Inflammatory macrophage treated with lipopolysaccharide for 1 hour (primary cell): ENCODE measurements at places on chromosomes 5 and 9.
A peak's percentile ranks its signal among the peaks of the same experiment; 100 is the strongest.

GRCh38 chr5:62790348-62790747 lies 211.7 kb downstream of the LRRC70 start:
- no peak for DNase-seq

- DNase-seq = no peak
Measured at GRCh38 chr5:57581772-57582171, 99.2 kb upstream of the ACTBL2 start.

DNA sequence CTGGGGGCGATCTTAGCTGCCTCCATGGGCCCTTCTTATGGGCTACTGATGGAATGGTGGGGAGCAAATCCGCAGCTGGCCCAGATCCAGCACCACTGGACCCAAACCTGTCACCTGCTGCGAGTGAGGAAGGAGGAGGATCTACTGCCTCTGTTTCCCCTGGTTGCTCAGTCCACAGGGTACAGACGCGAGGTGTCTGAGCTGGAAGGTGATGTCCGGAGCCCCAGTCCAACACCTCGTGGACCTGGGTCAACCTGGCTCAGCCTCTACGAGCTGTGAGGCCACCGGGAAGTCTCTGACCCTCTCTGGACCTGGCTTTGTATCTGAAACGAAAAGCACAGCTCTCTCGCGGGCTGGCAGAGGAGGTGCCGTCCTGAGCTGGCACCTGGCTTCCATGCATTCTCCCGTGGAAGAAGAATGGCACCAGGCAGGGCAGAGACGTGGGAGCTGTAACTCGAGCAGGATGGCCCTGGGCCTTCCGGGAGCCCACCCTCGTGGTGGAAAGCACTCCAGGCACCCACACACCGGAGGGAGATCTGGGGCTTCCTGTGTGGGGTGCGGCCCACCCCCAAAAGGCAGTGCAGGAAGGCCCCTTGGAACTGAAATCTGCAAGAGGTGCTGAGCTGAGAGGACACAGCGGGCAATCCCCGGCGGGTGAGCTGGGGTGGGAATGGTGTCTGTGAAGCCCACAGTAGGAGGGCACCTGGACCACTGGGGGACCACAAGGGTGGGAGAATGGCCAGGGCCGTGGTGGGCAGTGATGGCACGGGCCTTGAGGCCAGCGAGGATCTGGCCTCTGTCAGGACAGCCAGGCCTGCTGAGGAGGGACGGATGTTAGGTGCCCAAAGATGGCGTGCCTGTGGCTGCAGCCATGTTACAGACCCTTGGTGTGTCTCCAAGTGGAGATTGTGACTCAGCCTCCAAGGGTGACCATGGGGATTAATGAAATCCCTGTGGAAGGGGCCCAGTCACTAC lies 133.4 kb downstream of the OLFM1 start:
- no peak for DNase-seq

GRCh38 chr5:32251871-32252458 lies 60.8 kb downstream of the MTMR12 start:
- no peak for DNase-seq

GRCh38 chr5:119355244-119355638 lies 578 bp upstream of the TNFAIP8 start:
- DNase-seq = no peak

- DNase-seq = no peak
Measured at GRCh38 chr5:136115183-136115865, 17.3 kb upstream of the SMAD5 start.

DNA sequence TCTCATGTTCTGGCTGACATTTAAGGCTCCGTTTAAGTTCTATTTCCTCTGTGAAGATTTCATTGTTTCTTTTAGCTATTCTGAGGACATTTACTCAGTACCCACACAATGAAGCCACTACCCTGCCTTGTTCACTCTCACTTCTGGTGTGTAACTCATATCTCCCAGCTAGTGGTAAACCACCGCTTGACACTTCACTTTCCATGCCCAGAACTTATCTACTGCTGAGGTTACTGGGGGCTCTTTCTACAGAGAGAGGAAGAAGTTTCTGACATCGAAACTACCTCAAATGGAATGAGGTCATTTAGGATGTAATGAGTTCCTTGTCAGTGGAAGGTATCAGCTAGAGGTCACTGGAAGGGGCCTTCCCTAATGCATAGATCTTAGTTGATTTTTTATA lies 501.5 kb downstream of the DMAC1 start:
- no peak for DNase-seq

DNA sequence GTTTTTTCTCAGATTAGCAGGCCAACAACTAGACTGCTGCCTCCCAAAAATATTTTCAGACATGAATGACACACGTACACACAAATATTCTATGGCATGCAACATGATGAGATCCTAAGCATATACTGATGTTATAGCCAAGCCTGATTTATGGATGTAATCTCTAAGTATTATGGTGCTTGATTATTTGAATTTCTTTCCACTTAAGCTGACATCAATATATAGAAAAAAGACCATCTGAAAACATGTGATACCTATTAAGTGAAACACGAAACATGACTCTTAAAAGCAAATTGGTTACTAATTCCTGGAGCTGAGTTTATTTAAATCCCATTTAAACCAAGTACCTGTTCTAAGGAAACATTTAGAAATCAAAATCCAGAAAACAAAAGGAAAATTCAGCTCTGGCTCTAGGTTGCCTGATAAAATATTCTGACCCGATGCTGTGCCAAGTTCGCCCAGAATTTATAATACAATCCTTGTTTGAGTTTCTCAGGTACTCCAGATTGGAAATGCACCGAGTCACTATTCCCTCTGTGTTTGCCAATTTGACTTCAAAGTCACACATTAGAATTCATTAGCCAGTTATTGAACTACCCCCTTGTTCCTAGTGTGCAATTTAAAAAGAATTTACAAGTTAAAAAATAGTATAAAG lies 548.6 kb downstream of the CSNK1G3 start:
- DNase-seq = no peak

- no peak for DNase-seq
Measured at GRCh38 chr9:20361229-20361628, 261.1 kb downstream of the MLLT3 start.

GRCh38 chr5:132073231-132074013 lies at the start of gene CSF2:
Gene CSF2 (plus strand): TSS chr5:132073789. CDS start chr5:132073824, 35 bp downstream.
- DNase-seq = peak; percentile 8

DNA sequence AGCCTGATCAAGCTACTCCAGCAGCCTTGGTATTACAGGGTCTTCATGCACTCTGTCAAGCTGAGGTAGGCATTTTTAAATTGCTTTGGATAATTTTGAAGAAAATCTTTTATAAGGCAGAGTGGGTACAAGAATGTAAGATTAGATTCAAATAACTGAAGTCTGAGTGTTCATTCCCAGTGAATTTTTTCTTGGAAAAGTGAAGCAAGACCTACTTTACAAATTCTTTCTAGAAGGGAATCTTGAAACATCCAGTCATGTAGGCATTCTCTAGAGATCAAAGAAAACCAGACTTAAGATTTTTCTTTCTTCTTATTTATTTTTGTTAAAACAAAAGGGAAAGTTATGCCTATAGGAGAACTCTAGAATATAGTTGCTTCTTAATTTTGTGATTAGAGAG lies 139.0 kb downstream of the FOCAD start:
- DNase-seq = no peak

GRCh38 chr5:131974622-131974955 lies 29.1 kb upstream of the MEIKIN start:
- no peak for DNase-seq

GRCh38 chr5:171714261-171714660 lies 71.4 kb upstream of the SMIM23 start:
- DNase-seq = no peak

- no peak for DNase-seq
Measured at GRCh38 chr9:123716339-123716945, 213.5 kb downstream of the DENND1A start.

- DNase-seq = no peak
Measured at GRCh38 chr9:12846035-12846434, 71.2 kb downstream of the LURAP1L start.

DNA sequence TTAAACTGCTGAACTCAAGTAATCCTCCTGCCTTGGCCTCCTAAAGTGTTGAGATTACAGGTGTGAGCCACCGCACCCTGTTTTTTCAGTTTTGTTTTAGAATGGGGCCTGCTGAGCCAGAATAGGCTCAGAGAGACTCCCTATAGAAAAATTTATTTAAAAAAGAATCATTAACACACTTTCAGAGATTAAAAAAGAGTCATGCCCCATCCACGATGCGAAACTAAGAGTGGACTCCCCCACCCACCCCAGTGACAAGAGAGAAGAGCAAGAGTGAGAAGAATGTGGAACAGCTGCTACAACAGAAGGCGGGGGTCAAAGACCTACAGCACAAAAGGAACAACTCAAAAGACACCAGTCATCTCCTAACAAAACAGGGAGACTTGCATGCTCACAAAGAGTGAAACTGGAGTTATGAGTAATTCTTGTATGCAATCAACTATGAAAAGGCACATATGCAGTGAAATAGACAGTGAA lies 47.2 kb downstream of the GLDC start:
- DNase-seq = no peak

- peak; percentile 67 for DNase-seq
Measured at GRCh38 chr5:43073597-43074546, 33.8 kb upstream of the ANXA2R start.

- no peak for DNase-seq
Measured at GRCh38 chr5:105977163-105977562, 1693.6 kb downstream of the EFNA5 start.

GRCh38 chr9:21392270-21392669 lies 7.1 kb upstream of the IFNA2 start:
- no peak for DNase-seq

GRCh38 chr9:86598411-86599239 lies 244.4 kb upstream of the TUT7 start:
- DNase-seq = no peak

- no peak for DNase-seq
Measured at GRCh38 chr5:150441813-150442698, 7.5 kb downstream of the RPS14 start.

- no peak for DNase-seq
Measured at GRCh38 chr5:3615829-3616228, 20.2 kb downstream of the IRX1 start.

DNA sequence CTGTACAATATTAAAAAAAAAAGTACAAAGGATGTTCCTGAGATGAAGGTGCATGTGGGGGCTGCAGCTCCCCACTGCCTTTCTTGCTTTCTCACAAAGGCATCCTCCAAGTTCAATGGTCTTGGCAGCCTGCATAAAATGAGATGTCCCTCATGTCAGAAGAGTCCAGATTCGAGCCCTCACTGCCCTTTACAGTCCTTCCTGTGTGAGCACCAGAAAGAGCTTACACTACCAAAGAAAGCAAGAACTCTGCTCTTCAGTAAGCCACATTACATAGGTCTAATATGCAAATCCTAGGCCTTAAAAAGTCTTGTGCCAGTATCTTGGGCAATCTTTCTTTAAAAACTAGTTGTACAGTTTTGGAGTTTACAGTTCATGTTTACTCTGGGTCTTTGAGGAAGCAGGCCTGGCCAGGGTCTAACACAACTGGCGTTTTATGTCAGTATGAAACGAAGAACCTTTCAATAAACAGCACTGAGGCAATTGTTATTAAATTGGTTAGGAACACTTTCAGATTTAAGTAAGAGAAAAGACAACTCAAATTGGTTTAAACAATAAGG lies 36.0 kb downstream of the CSF2 start:
- DNase-seq = peak; percentile 26

GRCh38 chr9:21983561-21983935 lies 10.6 kb downstream of the CDKN2A start:
- peak; percentile 98 for DNase-seq

GRCh38 chr5:134122530-134122929 lies 8.0 kb downstream of the TCF7 start:
- DNase-seq = no peak

- peak; percentile 82 for DNase-seq
Measured at GRCh38 chr5:134555890-134556311, 30.4 kb downstream of the JADE2 start.

DNA sequence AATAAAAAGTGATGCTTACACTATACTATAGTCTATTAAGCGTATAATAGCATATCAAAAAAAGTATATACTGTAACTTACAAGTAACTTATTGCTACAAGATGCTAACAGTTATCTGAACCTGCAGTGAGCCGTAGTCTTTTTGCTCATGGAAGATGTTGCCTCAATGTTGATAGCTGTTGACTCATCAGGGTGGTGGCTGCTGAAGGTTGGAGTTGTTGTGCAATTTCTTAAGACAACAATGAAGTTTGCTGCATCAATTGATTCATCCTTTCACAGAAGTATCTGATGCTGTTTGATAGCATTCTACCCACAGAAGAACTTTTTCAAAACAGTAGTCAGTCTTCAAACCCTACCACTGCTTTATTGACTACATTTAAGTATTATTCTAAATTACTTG lies 7.8 kb upstream of the C9orf40 start:
- DNase-seq = peak; percentile 18

DNA sequence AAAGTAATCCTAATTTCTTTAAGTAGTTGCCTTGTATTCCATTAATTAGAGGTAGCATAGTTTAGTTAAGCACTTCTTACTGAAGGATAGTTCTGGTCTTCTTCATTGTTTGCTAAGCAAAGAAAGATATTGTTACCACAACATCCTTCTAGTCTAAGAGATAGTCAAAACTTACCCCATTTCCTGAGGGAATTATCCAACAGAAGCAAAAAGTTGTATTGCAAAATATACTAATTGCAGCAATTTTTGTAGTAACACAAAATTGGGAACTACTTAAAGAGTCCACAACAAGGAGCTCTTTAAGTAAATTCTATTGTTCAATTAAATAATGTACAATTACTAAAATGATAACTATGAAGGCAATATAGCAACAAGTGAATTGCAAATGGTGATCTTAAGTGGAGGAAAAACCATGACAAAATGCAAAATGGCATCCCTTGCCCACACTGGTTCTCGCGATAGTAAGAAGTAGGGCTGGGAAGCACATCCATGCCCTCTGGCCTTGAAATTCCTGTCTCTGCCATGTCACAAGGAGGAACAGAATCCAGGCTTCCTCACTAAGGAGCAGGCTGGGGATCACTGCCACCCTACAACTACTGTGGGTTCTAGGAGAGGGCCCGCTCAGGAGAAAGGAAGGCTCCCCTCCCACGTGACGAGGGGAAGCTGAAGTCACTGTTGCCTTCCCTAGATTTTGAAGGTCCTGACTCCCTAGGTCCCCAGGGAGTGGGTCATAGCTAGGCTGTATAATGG lies 23.3 kb upstream of the MEGF9 start:
- peak; percentile 91 for DNase-seq

GRCh38 chr5:146873186-146873917 lies 5.2 kb downstream of the PPP2R2B start:
- no peak for DNase-seq

DNA sequence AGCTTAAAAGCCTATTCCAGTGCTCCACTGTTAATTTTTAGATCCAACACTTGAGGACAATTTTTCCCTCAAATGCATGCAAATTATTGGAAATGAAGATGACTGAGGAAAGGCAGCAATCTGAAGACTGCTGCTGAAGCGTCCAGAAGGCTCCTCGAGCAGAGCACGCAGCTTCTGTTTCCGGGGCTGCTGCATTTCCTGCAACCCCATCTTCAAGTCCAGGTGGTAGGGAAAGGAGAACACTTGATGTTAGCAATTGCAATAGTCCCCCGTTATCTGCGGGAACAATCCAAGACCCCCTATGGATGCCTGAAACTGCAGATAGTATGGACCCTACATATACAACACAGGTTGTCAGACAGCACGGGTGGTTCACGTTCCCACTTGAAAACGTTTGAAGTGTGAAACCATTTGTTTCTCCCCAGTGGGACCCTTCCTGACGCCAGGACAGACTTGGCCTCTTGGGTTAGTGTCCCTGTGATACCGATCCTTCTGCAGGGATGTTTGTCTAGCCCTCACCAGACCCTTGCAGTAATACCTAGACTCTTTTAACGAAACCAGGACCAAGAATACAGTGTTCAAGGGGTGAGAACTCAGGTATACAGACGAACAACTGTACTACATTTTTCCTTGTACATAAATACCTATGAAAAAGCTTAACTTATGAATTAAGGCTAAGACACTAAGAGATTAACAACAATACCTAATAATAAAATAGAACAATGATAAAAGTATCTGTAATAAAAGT lies 152.3 kb downstream of the HSD17B3 start:
- DNase-seq = no peak
